ENCODE measurements at places on chromosomes 7 and 10.

- peak; percentile 11 for DNase-seq
These were observed 130.6 kb downstream of the SPAG6 start for GRCh38 chr10:22475651-22476600.

DNA sequence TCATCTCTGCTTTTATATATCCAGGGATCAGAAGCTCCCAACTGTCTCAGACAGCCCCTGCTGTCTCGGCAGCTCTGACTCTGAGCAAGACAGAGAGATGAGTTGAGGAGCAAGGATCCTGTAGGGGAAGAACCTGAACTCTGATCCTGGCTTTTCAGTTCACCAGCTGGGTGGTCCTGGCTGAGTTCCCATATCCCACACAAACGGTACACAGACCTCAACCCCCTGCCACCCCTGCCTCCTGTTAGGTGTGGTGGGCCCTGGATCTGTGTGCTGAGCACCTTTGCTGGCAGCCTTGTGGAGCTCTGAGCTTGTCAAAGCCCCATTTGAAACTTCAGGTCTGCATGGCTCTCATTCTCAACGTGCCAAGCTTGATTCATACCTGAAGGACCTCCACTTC is 54.3 kb upstream of the GPR26 start:
- no peak for DNase-seq

- DNase-seq, result no peak
These were observed 10.8 kb upstream of the LRRC4 start for GRCh38 chr7:128042012-128042411.

DNA sequence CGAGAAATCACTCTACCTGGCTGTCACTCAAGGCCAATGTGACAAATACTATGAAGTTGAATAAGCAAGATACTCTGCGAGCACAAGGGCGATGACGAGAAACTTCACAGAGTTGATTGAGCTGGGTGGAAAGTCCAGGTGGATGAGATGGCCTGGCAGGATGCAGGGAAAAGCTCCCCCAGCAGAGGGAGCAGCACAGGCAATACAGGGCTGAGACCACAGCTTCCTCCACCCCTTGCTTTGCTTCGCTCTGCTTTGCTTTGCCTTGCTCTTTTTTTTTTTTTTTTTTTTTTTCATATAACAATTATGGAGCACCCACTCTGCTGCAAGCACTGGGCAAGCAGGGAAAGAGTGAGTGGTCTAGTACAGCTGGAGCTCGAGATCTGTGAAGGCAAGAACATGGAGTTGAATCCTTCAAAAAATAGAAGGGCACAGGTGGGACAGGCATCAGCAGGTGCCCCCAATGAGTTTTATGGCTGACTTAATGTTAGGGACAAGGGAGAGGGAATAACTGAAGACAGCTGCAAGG is 88.3 kb downstream of the CABCOCO1 start:
- peak; percentile 74 for DNase-seq

DNA sequence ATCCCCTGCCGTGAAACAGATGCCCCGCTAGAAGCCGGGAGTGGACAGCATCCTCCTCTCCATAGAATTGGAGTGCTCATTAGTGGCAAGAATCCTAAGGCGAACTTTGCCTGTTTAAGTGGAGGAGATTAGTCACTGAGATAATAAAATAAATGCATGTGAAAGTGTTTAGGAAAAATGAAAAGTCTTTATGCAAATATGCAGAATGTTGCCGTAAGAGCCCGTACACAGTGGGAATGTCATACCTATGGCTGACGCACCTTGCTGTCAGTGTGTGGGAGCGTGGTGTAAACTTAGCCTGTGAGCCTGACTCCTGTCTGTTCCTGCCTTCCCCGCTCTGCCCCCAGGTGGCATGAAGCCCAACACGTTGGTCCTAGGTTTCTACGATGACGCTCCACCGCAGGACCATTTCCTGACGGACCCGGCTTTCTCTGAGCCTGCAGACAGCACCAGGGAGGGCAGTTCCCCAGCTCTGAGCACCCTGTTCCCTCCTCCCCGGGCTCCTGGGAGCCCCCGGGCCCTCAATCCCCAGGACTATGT is 1.7 kb upstream of the TRIP6 start:
- DNase-seq, result no peak

GRCh38 chr10:110273474-110273873 is 31.2 kb downstream of the SMNDC1 start:
- peak; percentile 17 for DNase-seq

- no peak for DNase-seq
These were observed 5.2 kb downstream of the SEMA3E start for GRCh38 chr7:83643739-83644138.

GRCh38 chr7:14020339-14020900 is 31.0 kb upstream of the ETV1 start:
- DNase-seq, result no peak

GRCh38 chr7:108086546-108086945 is 43.6 kb downstream of the LAMB4 start:
- no peak for DNase-seq

GRCh38 chr10:84412482-84412881 is 84.1 kb downstream of the CCSER2 start:
- DNase-seq, result no peak

- no peak for DNase-seq
These were observed 20.4 kb upstream of the MACC1 start for GRCh38 chr7:20237464-20238193.

- DNase-seq, result no peak
These were observed 62.1 kb upstream of the PRKAR2B start for GRCh38 chr7:106982415-106982814.

GRCh38 chr10:117214401-117214800 is 17.1 kb downstream of the KCNK18 start:
- DNase-seq, result no peak

GRCh38 chr10:101525848-101526247 is 62.2 kb downstream of the POLL start:
- no peak for DNase-seq

- DNase-seq, result peak; percentile 73
These were observed 85.4 kb downstream of the ICA1 start for GRCh38 chr7:8176370-8177081.

DNA sequence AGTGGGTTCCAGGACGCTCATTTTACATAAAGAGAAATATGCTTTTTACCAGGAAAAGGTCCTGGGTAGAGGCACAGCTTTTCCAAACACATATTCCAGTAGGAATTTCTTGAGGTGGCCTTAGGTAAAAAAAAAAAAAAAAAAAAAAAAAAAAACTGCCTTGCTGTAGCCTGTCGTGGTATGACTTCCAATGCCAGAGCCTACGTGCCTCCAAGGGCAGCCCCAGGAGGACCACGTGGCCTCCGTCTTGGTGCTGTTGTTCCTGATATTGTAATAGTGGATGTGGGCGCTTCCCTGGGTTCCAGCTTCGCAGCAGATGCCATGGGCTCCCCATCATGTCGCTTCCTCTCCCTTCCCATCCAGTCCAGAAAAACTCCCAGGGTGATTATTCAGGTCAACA is 49.3 kb downstream of the PRKAG2 start:
- DNase-seq, result no peak

Data from CD4-positive, alpha-beta T cell treated with Interleukin-10 for 1 hour (primary cell).